Activated T-cell treated with anti-CD3 and anti-CD28 coated beads, Interleukin-2, amount 50 U/mL, for 72 hours (primary cell): ENCODE measurements at places on chromosomes 7 and 10.
A peak's percentile ranks its signal among the peaks of the same experiment; 100 is the strongest.

DNA sequence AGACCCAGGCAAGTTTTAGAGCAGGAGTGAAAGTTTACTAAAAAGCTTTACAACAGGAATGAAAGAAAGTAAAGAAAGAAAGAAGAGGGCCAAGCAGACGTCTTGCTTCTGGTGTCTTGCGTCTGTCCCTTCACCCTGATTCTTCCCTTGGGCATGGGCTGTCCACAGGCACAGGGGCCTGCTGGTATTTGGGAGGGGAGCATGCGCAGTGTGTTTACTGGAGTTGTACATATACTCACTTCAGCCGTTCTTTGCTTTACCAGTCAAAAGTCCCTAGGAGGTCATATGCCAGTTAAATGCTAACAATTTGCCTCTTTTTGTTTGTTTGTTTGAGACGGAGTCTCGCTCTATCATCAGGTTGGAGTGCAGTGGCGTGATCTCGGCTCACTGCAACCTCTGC lies 875.9 kb downstream of the REEP3 start:
- DNase-seq: no peak

DNA sequence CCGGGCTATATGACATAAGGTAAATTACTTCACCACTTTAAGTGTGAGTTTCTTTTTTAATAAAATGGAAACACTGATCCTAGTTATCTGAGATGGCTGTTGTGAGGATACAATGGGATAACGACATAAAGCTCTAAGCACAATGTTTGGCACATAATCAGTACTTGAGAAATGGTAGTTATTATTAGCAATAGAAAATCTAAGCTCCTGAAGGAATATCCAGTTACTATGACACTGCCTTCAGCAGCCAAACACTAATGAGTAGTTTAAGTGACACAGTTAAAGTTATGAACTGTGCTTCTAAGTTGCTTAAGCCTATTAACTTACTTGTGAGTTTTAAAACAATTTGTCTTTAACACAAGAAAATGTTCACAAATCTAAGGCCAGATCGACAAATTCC lies 96.8 kb downstream of the ELAPOR2 start:
- DNase-seq: no peak

- no peak for DNase-seq
Observed at GRCh38 chr10:35188954-35189353, 62.3 kb downstream of the CREM start.

GRCh38 chr7:24130631-24131030 lies 153.4 kb upstream of the NPY start:
- DNase-seq: no peak

DNA sequence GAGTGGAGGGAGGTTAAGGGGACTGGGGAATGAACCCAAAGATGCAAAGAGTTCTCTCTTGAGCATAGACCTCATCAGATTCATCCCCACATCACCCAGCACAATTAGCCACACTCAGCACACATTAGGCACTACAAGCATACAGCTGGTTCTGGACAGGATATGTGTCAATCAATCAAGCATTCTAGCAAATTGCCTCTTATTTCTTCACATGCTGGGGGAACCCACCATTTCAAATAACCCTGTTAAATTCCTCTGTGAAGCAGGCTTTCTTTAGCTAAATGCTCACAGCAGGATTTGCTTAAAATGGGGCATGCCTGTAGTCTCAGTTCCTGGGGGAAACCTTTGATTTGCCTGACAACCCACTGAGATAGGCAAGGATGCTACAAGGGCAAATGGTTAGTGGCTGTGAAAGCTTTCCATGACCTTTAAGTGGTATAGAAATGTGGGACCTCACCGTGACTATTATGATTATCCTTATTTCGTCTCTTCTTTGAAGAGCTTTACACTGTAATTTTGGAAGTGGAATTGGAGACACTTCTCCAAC lies 193.4 kb upstream of the ZMIZ1 start:
- DNase-seq: no peak

GRCh38 chr10:31133792-31134310 lies 102.2 kb upstream of the ZNF438 start:
- DNase-seq: peak; percentile 57

DNA sequence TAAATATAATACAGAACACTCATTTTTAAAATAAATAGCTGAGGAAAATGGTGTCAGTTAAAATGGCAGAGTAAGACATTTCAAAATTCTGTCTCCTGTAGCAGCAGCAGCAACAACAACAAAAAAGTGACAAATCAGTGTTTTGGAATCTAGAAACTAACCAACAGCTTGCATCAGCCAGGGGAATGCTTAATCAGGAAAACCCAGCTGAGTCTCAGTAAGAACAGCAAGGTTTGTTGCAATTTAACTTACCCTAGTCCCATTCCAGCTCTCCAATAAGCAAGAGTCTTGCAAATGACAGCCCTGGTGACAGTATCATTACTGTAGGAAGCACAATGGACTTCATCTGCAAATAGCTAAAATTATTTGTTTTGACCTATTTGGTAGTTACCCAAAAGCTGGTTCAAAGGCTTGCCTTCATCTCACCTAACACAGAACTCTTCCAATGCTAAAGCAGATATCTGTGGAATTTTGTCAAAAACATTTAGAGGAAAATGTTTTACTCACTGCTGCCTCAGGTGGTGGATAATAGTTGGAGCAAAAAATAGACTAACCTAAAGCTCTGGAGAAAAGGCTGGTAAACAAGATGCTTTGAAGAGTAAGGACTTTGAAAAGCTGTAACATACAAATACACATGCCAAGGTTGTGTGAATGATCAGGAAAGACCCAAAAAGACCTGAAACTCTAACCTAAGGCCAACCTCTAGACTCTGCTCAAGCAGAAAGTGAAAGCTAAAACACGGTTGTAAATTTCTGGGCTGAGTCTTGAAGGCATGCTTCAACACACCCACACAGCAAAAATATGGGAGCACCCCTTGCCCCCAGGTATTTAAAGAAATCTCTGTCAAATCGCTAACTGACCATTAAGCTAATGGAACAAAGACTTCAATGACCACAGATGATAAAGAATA lies 9.9 kb upstream of the ARHGAP22 start:
- DNase-seq: no peak

DNA sequence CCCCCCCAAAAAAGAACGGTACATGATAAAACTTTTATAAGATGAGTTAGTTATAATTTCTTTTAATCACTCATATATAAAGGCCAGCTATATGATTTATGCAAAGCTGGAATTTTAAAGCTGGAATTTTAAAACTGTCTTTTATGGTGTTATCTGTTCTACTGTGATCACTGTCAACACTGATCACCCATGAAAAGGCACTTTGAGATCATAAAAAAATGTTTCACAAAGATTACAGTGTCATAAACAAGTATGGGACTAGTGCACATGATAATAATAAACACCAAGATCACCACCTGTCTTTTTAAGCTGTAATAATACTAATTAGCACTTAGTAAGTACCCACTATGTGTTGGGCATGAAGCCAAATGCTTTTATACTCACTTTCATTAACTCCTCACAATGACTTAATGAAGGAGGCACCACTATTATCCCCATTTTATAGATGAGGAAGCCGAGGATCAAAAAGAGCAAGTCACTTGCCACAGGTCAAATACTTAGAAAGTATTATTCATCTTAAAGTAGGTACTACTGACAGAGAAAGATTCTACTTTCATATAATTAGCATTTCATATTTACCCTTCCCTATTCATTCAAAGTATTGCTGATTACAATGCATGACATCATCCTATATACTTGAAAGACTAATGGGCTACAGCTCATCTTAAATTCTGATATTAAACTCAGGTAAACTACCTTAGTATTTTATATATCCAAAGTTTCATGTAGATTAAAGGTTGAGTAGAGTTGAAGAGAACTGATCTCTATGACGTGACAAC lies 8.3 kb upstream of the RHOBTB1 start:
- no peak for DNase-seq

DNA sequence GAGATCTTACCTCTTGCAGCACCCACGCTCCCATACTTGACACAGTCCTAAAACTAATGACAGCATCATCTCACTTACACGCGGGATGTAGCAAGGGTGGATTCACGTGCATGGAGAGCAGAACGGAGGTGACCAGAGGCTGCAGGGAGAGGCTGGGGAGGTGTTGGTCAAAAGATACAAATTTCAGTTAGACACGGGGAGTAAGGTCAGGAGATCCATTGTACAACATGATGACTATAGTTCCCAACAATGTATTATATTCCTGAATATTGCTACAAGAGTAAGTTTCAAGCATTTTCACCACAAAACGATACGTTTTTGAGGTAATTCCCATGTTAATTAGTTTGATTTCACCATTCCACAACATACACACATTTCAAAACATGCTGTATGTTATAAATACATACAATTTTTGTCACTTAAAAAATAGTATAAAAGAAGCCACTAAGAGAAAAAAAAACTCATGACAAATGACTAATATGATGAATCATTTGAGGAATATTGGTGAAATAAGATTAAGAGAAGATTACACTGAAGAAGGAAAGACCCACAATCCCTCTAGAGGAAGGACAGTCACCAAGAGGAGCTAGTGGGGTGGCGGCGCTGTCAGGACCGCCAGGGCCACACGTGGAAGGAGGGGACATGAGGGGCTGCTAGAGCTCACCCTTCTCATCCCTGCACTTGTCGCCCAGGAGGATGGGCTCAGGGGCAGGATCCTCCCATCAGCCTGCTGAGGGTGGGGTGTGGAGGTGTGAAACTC lies 49.4 kb upstream of the EGFR start:
- no peak for DNase-seq

DNA sequence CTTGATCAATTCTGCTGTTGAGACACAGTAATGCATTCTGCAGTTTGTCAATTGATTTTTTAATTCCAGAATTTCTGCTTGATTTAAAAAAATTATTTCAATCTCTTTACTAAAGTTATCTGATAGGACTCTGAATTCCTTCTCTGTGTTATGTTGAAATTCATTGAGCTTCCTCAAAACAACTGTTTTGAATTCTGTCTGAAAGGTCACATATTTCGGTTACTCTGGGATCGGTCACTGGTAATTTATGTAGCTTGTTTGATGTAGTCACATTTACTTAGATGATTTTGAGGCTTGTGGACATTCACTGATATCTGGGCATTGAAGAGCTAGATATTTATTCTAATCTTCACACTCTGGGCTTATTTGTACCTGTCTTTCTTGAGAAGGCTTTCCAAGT lies 67.2 kb upstream of the NME8 start:
- DNase-seq: no peak

DNA sequence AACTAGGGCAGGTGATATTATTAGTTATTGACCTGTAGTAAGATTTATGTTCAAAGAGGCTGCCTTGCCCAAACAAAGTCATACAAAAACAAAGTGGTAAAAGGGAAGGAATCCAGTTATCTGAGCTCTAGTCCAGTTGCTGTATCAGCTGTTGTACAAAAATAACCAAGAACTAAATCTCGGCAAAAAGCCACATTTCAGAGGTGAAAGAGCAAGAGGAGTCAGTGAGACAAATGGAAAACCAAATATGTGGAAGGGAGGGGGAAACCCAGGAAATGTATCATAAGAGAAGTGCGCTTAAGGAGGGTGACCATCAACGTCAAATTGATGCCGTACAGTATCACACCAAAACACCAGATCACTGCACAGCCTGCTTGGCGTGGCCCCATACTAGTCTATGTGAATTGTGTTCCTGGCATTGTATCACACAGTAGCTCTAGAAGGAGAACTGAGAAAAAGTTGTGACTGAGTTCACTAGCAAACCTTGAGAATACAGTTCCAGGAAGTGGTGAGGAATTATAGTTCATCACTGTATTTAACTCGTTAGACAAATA lies 6.4 kb downstream of the AGBL3 start:
- DNase-seq: peak; percentile 44

DNA sequence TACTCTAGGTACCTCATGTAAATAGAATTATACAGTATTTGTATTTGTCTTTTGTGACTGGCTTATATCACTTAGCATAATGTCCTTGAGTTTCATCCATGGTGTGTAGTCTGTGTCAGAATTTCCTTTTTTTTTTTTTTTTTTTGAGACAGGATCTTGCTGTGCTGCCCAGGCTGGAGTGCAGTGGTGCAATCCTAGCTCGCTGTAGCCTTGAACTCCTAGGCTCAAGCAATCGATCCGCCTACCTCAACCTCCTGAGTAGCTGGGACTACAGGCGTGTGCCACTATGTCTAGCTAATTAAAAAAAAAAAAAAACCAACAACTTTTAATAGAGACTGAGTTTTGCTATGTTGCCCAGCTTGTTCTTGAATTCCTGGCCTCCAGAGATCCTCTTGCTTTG lies 89.8 kb upstream of the PODXL start:
- DNase-seq: no peak

GRCh38 chr10:29037348-29038113 lies 251.3 kb upstream of the LYZL1 start:
- no peak for DNase-seq

GRCh38 chr7:140333223-140333622 lies 65.1 kb downstream of the SLC37A3 start:
- no peak for DNase-seq

GRCh38 chr7:150902078-150903033 lies 50.0 kb downstream of the AOC1 start:
- DNase-seq: no peak

- no peak for DNase-seq
Observed at GRCh38 chr10:49139028-49139845, 5.4 kb upstream of the FAM170B start.

DNA sequence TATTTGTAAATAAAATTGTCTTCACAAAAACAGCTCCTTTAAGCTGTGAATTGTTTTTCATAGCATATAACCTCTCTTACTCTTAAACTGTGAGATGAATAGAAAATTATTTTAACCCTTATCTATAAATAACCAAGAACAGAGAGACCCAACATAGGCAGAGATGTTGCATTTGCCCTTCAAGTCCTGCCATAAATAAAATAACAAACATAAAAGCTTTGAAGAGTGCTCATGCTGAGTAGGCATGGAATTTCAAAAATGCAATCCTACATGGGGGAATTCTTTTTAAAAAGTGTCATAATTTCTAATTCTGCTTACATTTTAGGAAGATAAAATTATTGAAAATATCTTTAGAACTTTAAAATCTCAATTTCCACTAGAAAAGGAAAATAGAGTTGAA lies 124.1 kb upstream of the FERD3L start:
- DNase-seq: no peak

DNA sequence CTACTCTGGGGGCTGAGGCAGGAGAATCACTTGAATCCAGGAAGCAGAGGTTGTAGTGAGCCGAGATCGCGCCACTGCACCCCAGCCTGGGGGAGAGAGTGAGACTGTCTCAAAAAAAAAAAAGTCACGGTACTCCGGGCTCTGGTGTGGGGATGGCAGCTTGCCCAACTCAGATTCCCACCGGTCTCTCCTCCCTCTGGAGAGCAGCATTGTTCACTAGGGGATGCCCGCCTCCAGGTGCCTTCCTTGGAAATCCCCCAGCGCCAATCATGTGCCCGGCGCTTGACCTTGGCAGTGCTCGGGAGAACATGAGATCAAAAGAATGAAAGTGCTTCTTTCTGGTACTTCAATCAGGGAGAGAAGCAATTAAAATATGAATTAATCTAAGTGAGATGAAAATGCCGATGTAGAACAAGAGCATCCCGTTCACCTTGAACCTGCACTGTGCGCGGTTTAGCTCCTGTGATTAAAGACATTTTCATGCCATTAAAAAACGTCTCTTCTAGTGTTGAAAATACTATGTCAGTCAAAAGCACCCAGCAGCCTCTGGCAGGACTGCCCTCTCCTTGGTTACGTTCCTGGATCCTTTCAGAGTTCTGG lies 1127.3 kb upstream of the AUTS2 start:
- no peak for DNase-seq

GRCh38 chr7:108358553-108358952 lies 97.7 kb downstream of the NRCAM start:
- DNase-seq: no peak
